Hematopoietic multipotent progenitor cell (in vitro differentiated cells): ENCODE measurements at places on chromosomes 5 and 9. TPM values are rescaled to one million over a fixed set of nuclear protein-coding genes. Genes with fewer than 3 reads are reported as not detected.

DNA sequence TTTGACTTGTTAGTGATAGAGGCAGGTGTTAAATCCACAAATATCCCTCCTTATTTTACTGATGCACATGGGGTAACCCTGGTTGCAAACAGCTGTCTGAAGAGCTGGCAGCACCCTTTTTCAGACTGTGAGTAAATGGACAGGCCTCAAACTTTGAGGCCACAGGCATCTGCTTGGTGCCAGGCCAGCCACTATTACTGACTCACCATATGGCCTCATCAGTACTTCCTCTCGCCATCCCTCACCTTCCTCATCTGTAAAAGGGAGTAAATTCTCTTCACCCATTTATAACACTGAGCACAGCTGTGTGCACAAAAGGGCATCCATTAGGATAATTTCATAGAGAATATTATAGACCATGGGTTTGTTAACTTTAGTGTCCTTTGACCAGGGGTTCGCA, 11.9 kb upstream of the TNIP1 start:
- DNase-seq: peak; percentile 39

DNA sequence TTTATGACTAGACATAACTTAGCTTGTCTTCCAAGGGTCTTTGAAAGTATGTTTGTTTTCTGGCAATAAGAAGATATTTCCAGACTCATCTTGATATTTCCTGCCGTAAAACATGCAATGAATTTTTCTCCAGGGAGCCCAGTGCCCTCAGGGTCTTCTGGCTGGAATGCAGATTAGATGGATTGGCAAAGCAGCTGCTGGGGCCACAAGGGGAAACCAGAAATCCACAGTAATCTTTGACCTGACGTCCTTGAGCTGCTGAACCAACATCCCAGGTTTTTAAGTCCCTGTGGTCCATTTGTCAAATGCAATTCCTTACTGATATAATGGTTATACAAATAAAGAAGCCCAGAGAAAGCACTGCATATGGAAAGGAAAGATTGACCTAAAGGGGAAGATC, 93.0 kb downstream of the THBS4 start:
- no peak for DNase-seq

Gene ADGRD2
- under 0.01 TPM for total RNA-seq

Gene GRIA1
- total RNA-seq: not detected

Gene IFNK
- total RNA-seq: not detected

DNA sequence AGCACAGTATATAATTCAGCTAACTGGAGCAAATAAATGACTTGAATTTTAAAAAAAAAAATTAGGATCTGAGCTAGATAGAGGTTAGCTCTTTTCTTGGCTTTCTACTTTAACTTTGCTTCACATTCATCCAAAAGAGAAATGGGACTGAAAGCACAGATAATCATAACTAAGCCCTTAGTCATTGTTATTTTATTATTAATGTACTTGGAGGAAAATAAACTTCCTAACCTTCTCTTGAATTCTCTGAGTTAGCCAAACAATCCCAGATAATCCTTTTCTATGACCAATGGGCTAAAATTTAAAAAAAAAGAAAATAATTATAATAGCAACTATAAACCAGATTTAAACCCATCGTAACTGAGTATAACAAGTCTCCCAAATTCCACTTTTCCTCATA, 57.6 kb upstream of the RASA1 start:
- DNase-seq: no peak

DNA sequence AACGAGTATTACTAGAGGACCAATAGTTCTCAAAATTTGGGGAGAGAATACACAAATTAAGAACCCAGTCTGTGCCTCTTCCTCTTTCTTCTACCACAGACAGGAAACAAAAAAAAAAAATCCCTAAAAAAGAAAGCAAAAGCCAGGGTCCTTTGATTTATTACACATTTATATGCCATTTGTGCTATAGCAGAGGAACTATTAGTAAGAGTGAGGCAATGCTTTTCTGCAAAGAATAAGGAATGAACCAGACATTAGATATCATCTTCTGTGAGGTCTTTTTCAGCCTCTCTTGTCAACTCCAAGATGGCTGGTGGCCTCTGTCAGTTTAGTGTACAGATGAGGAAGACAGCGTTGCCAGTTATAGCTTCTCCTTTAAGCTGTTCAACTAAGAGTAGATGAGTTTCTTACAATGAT, 127.6 kb downstream of the RFX3 start:
- peak; percentile 63 for DNase-seq

DNA sequence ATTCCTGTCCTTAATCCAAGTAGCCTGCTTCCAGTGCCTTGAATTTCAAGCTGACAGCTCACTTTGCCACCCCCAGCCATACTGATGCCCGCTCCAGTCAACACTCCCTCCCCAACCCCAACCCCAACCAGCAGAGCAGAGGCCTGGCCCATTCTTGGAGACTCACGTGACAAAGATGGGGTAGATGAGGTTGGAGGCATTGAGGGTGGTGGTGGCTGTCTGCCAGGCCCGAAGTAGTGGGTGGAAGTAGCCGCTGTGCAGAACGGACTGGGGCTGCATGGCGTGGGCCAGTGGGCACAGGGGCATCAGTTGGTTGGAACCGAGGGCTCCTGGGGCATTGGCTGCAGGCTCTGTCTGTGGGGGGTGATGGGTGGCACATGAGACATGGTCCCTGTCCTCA, 7.8 kb downstream of the ALAD start:
- DNase-seq: no peak

Gene NUDT12
- total RNA-seq: 1.6 TPM

Gene ADRA1B
- total RNA-seq: not detected

Gene SPATA31C1
- total RNA-seq: under 0.01 TPM

Gene SMIM33
- total RNA-seq: under 0.01 TPM
